ENCODE measurements at places on chromosomes 16 and 17. TPM values are rescaled to one million over a fixed set of nuclear protein-coding genes. Genes with fewer than 3 reads are reported as not detected.

The ASIC2 gene
- 1.2 TPM for total RNA-seq

The NOMO2 gene
- total RNA-seq = 84.8 TPM

The MMP25 gene
- total RNA-seq = not detected

The GUCY2D gene
- total RNA-seq = 0.14 TPM

The CCL7 gene
- not detected for total RNA-seq

The SPHK1 gene
- total RNA-seq = 8.6 TPM

The METTL16 gene
- total RNA-seq = 118 TPM

The CRAMP1 gene
- 13.4 TPM for total RNA-seq

The RNF43 gene
- 1.5 TPM for total RNA-seq

- H3K27ac ChIP-seq = no peak overlapping the region
- H3K4me3 ChIP-seq = no peak overlapping the region
- no peak for DNase-seq
- no peaks in the 10 kb centered on the region for H3K36me3 ChIP-seq
These were observed 1.9 kb upstream of the SNAI3 start for GRCh38 chr16:88688013-88688778.

GRCh38 chr16:20879175-20880040 lies 20.8 kb downstream of the DCUN1D3 start:
- no peak overlapping the region for H3K4me3 ChIP-seq

DNA sequence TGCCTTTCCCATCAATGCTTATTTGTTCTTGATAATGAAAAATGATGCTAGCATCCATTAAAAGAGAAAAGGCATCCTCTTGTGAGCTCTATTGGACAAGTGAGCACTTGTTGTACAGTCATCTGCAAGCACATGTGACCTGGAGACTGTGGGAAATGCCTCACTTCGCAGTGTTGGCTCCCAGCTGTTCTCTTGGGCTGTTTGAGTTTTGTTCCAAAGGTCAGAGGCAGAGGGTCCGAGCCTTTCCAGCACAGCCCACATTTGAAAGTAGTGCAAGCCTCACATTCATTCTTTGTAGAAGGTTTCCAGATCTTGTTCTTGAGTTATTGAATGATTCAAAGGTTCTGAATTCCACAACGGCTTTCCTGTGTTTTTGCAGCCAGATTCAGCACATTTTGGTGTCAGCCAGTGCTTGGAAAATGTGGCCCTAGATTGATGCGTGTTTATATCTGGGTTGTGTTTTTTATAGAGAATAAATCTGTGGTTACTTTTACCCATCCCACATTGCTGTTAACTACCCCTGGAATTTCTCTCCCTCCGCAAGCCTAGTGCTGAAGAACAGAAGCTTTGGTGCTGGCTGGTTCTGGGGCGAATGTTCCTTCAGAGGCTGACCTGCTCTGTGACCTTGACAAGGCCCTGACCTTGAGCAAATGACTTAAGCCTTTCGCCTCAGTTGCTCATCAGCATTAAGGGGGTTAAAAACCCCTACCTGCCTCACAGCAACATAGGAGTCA lies 49.8 kb downstream of the CDH1 start:
- peak; percentile 22 for DNase-seq
- H3K4me3 ChIP-seq = no peak overlapping the region
- peak overlapping the region; percentile 2 for H3K27ac ChIP-seq
- H3K4me1 ChIP-seq = no peaks in the 10 kb centered on the region

DNA sequence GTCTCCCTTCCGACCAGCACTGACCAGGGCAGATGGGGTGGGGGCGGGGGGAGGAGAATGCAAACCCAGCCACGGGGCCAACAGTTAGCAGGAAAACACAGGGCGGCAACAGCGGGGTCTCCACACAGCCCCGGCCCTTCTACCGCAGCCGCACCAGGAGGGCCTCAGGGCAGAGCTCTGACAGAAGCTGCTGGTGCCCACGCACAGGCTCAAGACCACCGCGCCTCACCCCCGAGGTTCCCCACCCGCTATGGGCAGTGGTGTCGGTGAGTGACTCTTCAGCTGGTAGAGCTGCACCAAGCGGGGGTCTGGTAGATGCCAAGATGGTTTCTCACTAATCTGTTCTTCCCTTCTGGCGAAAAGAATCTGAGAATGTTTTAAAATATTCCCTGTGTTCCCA lies 16.1 kb downstream of the HAGH start:
- H3K36me3 ChIP-seq = no peaks in the 10 kb centered on the region
- H3K4me3 ChIP-seq = no peak overlapping the region
- no peaks in the 10 kb centered on the region for H3K27me3 ChIP-seq
- no peaks in the 10 kb centered on the region for H3K4me1 ChIP-seq
- H3K27ac ChIP-seq = no peak overlapping the region

DNA sequence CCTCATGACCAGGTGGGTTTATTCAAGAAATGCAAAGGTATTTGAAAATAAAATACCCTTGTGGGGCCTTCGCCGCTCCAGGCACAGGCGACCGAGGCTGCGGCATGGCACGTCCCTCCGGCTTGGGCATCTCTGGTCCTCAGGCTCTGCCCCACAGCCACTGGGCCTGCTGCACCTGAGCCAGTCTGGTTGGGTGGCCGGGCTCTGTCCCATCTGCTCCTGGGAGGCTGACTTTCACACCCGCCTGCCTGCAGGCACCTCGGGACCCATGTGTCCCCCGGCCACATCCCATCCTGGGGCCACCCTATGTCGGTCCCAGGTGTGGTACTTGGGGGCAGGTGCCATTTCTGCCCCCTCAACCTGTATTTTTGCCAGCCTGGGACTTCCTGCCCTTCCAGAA lies 20.9 kb downstream of the OSBPL7 start:
- no peak overlapping the region for H3K4me3 ChIP-seq
- no peaks in the 10 kb centered on the region for H3K27me3 ChIP-seq
- H3K36me3 ChIP-seq = no peaks in the 10 kb centered on the region
- no peaks in the 10 kb centered on the region for H3K4me1 ChIP-seq

DNA sequence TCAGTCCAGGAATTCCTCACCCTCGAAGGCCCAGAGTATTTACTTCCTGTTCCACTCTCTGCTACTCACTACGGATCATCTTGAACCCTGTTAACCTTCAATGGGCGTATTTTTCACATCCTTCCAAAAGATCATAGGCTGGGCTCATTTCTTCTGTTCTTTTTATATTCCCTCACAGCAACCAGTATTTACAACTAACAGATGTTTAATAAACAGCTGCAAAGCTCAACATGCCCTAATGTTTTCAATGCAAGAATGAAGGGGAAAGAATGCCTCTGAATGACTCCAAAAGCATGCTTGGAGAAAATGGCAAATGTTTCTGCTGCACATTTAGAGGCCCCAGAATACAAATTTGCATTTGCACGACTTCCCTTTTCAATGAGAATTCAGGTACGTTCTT lies 174.9 kb downstream of the ZFHX3 start:
- no peak overlapping the region for H3K27ac ChIP-seq
- H3K27me3 ChIP-seq = no peaks in the 10 kb centered on the region
- H3K4me3 ChIP-seq = no peak overlapping the region
- H3K36me3 ChIP-seq = no peaks in the 10 kb centered on the region
- no peaks in the 10 kb centered on the region for H3K4me1 ChIP-seq
- no peak for DNase-seq

DNA sequence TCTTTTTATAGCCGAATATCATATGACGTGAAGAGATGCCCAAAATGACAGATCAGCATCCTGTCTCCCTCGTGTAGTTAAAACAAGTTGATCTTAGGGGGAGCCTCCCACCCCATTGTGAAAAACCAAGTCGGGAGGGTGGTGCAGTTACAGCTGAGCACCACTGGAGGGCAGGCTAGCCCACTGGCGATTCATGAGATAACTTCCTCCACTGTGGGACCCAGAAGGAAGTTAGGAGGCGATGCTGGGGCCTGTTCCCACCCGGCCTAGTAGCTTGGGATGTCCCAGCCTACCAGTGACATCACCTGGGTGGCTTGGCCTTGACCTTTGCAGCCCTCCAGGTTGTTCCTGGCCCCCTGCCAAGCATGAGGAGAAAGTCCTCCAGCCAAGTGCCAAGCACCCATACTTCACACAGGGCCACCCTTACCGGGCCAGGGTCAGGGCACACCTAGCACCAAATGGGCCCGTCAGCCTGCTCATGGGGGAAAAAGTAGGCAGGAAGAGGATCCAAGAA lies 8.1 kb upstream of the CPNE2 start:
- H3K27ac ChIP-seq = no peak overlapping the region
- H3K4me3 ChIP-seq = no peak overlapping the region
- H3K36me3 ChIP-seq = no peaks in the 10 kb centered on the region

- H3K4me1 ChIP-seq = no peaks in the 10 kb centered on the region
- H3K27me3 ChIP-seq = no peaks in the 10 kb centered on the region
- H3K27ac ChIP-seq = no peak overlapping the region
- H3K36me3 ChIP-seq = no peaks in the 10 kb centered on the region
- no peak overlapping the region for H3K4me3 ChIP-seq
- no peak for DNase-seq
These were observed 19.8 kb downstream of the HNF1B start for GRCh38 chr17:37725021-37725595.

DNA sequence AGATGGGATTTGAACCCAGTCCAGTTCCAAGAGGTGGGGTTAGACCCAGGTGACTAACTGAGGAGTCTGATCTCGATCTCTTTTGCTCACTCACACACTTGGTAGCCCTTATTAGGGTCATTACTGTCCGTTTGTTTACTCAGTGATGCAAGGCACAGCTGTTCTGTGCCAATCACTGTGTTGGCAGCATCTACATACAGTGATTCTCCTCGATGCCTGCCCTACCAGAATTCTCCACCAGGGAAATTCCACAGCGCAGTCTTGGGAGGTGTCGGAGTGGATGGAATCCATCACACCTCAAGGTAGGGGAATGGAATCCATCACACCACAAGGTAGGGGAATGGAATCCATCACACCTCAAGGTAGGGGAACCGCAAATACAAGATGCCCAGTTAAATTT lies 279.6 kb downstream of the MAF start:
- no peak overlapping the region for H3K27ac ChIP-seq
- no peak overlapping the region for H3K4me3 ChIP-seq
- DNase-seq = no peak
- H3K27me3 ChIP-seq = no peaks in the 10 kb centered on the region

- H3K4me1 ChIP-seq = peaks cover 9% of the 10 kb centered on the region
- DNase-seq = no peak
- H3K36me3 ChIP-seq = no peaks in the 10 kb centered on the region
- no peaks in the 10 kb centered on the region for H3K27me3 ChIP-seq
- no peak overlapping the region for H3K27ac ChIP-seq
These were observed 172.4 kb upstream of the GSE1 start for GRCh38 chr16:85440744-85441143.

DNA sequence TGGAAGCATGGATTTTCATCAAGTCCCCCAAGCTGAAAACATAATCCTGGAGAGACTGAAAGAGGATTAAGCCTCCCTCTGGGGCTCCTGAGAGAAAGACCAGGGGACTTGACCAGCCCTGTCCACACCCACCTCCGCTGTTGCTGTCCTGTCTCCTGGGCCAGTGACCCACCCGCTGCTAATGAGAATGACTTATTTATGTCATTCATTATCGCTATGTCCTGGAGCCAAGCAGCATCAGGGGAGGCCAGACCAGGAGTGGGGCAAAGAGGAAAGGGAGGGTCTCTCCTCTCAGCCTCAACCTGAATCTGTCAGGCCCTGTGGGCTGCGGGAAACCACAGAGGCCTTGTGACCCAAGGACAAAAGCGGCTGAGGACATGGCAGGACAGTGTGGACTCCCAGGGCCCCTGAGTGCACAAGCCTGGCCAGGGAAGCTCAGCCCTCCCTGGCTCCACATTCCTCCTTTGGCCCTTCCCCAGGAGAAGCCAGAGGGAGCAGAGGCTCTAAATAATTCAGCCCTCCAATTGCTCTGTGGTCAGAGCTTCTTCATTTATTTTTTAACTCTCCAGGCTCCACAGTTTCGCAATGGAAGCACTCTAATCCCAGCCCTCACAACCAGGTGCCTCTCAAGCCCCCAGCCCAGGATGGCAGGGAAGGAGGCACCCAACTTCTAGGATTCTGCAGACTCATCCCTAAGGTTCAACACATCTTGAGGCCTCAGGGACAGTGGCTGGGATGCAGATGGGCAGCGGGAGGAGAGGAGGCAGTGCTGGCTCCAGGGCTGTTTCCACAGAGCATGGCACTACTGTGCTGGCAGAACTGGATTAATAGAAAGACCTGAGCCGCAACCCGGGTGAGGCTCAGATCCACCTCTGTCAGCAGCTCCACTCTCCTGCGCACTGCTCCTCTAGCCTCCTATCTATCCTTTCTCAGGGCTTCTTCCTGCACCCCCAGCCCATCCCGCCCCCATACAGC lies 19.1 kb downstream of the CUEDC1 start:
- H3K27ac ChIP-seq = peak overlapping the region; percentile 88
- peaks cover 25% of the 10 kb centered on the region for H3K4me1 ChIP-seq
- H3K27me3 ChIP-seq = no peaks in the 10 kb centered on the region
- no peak overlapping the region for H3K4me3 ChIP-seq
- peak; percentile 83 for DNase-seq

DNA sequence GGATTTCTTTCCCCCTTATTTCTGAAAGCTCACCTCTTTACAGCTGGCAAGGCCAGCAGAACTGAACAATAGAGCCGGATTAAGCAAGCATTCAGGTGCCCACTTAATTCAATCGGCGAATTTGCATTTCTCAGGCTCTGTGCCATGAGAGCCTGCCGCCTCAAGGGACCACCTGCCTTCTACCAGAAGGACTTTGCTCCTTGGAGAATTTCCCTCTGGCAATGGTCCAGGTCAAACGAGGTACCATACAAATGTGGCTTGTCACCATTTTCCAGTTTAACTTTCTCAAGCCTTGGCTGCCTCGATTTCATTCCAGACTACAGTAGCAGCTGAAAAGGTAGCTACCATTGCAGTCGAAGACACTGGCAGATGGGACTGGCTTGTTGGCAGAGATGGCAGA lies 534.0 kb downstream of the MAF start:
- no peaks in the 10 kb centered on the region for H3K27me3 ChIP-seq
- no peak for DNase-seq
- H3K27ac ChIP-seq = no peak overlapping the region
- H3K36me3 ChIP-seq = no peaks in the 10 kb centered on the region
- peaks cover 7% of the 10 kb centered on the region for H3K4me1 ChIP-seq
- H3K4me3 ChIP-seq = no peak overlapping the region

- no peak overlapping the region for H3K27ac ChIP-seq
- H3K27me3 ChIP-seq = no peaks in the 10 kb centered on the region
- H3K36me3 ChIP-seq = no peaks in the 10 kb centered on the region
- DNase-seq = no peak
These were observed 448.1 kb upstream of the DYNLRB2 start for GRCh38 chr16:80092681-80093080.

All from uterus (tissue), 4 donors.